AG04450 (cell line): ENCODE measurements at places on chromosomes 4 and X.

GRCh38 chr4:72209600-72209999, 177.8 kb downstream of the NPFFR2 start:
- no peak for DNase-seq

DNA sequence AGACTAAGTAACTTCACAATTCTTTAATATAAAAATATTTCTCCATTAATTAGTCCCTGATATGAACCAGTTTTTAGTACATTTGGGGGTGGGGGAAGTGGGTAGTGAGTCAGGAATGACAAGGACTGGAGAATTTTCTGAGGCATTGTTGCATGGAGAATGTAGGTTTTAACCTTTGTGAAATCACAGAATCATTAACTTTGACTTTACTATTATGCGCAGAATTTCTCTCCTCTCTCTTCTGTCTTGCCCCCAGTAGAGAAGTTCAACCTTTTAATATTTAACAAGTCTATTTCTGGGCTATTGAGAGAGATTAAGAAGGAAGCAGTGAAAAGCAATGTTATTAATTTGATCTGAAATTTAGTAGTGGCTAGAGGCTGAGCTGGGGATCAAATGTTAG, 597.0 kb downstream of the PCDH18 start:
- DNase-seq, result no peak

- no peak for DNase-seq
Measured at GRCh38 chrX:10420134-10420533, 200.3 kb downstream of the MID1 start.

GRCh38 chr4:186161138-186161537, 30.2 kb upstream of the CYP4V2 start:
- DNase-seq, result no peak

DNA sequence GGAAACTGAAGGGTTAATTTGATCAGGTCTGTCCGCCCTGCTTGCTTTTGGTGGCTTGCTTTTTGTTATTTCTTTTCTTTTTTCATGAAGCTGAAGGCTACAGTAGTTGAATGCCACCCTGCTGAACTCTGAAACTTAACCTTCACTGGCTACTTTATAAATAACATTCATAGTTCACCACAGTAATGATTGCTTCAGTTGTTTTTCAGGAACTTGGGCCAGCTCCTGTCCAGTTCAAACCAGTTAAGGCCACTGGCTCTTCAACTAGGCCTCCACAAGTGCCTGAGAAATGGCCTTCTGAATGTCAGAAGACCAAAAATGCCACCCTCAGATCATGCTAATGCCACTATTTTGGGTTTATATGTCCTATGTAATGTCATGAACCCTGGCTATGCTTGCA, 7.7 kb upstream of the ASB9 start:
- DNase-seq, result no peak

- no peak for DNase-seq
Measured at GRCh38 chrX:39613997-39614679, 483.6 kb downstream of the BCOR start.

GRCh38 chr4:95544113-95545103, 4.4 kb downstream of the UNC5C start:
- no peak for DNase-seq

DNA sequence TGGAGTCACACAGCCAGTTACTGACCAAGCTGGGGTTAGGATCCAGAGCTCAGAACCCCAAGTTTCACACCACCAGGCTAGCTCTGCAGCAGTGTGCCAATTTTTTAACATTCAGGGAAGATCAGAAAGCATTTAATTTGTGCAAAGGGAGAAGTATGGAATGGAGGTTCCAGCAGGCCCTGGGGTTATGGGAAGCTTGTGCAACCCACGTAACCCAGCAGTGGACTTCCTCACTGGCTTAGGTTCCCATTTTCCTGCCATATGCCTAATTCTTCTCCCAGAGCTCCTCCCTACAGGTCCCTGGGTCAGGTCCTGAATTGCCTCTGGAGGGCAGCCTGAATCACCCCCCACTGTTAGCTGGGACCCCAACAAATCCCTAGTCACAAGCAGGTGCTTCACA, 14.0 kb downstream of the APLN start:
- no peak for DNase-seq

- DNase-seq, result no peak
Measured at GRCh38 chrX:16750136-16750535, 30.7 kb downstream of the SYAP1 start.

DNA sequence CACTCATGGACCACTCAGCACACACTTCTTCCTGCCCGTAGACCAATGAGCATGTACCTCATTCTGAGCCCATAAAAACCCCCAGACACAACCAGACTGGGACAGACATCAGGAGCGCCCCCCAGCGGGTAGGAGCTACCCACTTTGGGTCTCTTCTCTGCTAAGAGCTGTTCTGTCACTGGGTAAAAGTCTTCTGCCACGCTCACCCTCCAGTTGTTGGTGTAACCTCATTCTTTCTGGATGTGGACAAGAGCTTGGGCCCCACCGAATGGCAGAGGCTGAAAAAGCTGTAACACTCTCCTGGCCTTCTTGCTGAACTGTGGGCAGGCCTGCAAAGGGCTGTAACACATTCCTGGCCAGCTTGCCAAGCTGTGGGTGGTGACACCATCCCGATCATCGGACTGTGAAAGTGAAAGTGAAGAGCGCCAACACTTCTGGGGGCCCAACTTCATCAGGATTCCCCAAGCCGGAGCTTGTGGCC, 137.6 kb downstream of the TECRL start:
- DNase-seq, result no peak
